Activated CD4-positive, alpha-beta memory T cell treated with anti-CD3 and anti-CD28 coated beads for 36 hours (primary cell): ENCODE measurements at places on chromosomes 16 and 17.

GRCh38 chr16:49932946-49933345 is 77.0 kb upstream of the ZNF423 start:
- no peak for DNase-seq

DNA sequence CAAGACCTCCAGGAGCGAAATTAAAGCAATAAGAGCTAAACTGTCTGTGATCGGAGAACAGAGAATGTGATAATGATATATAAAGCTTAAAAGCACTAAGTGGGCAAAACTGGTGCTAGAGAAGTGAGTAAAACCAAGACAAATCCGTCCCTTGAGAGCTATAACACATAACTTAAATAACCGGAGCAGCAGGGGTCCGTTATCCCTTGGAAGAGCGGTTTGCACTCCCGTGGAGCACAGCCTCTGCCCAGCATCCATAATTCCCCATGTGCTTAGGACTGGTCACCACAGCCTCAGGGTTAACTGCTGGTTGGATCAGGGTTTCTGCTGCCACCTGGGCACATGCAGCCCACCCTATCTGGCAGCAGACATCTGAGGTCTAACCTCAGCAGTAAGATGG is 489.0 kb downstream of the NPIPA7 start:
- no peak for DNase-seq

DNA sequence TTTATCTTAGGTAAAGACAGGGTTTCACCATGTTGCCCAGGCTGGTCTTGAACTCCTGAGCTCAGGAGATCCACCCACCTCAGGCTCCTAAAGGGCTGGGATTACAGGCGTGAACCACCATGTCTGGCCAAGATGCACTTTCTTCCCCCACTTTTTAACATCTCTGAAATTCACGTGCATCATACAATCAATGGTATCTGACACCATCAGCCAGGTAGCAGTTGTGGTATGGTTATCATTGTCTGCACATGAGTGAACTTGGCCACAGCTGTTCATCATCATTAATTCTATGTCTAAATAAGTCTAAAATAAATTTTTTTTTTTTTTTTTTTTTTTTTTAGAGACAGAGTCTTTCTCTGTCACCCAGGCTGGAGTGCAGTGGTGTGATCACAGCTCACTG is 34.2 kb upstream of the MYLK3 start:
- DNase-seq = no peak

DNA sequence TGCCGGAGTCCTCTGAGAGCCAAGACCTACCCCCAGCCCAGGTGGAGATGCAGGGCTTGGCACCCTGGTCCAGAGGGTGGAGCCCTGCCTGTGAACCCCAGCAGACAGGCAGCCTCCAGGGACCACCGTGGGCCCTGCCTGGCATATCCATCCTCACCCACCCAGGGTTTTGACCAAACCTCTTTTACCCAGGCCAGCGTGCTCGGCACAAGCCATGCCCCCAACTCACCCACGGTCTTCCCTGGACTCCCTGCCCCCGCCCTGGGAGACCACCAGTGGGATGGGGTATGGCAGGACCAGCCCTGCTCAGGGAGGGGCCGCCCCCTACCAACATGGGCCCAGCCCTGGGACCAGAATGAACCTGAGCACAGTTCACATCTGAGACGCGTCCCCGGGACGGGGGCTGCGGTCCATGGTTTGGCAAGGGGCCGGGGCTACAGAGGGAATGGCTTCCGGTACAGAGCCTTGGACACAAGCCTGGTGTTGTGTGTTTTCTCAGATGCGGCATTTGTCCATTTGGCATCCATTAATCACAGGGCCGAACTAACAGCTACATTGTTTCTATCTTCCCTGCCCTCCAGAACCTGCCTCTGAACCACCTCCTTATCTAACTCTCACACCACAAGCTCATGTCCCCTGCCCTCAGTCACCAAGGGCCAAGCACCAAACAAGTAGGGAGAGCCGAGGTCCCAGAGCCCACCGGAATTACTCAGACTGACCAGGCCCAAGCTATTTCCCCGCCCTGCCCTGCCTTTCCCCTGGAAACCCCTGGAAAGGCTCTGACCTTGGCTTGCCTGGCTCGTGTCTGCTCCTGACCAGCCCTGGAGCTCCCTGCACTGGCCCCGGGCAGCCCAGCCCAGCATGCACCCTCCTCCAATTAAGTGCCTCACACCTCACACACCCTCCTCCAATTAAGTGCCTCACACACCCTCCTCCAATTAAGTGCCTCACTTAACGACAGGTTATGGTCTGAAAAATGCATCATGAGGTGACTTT is 14.1 kb downstream of the HS3ST6 start:
- no peak for DNase-seq

DNA sequence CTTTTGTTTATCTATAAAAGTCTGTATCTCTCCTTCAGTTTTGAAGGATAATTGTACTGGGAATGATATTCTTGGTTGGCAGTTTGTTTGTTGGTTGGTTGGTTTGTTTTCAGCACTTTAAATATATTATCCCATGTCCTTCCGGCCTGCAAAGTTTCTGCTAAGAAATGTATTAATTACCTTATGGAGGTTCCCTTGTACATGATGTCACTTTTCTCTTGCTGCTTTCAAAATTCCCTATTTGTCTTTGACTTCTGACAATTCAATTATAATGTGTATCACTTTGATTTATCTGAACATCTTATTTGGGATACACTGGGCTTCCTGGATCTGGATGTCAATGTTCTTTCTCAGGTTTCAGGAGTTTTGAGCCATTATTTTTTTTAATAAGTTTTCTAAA is 4.1 kb upstream of the KRT34 start:
- no peak for DNase-seq

GRCh38 chr16:66245868-66246267 is 120.6 kb upstream of the CDH5 start:
- DNase-seq = no peak

- DNase-seq = no peak
Measured at GRCh38 chr16:28260193-28260592, 32.1 kb upstream of the SBK1 start.

DNA sequence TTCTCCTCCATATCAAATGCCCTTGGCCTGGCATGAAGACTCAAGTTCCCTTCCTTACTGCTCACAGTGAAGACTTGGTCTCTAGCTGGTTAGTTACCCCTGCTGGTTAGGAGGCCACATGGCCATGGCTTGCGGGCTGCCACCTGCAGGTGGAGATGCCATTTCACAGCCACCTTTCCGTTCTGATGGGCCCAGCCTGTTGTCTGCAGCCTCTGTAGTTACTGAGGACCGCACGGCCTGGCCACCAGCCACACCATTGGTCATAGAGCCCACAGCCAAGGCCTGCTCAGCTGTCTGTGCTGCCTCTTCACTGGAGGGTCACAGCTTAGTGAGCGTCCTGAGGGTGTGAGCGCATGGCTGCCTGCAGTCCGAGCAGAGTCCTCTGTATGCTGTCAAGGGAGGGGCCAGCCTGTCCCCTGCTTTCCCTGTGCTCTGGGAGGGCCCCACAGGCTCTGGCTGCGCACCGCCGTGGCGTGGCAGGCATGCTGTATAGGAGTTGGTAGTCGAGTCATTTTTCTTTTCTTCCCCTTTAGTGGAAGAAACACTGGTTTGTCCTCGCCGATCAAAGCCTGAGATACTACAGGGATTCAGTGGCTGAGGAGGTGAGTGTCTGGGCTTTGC is 59.2 kb downstream of the PLD6 start:
- DNase-seq = peak; percentile 53

GRCh38 chr17:66492561-66493005 is 190.2 kb downstream of the PRKCA start:
- no peak for DNase-seq

DNA sequence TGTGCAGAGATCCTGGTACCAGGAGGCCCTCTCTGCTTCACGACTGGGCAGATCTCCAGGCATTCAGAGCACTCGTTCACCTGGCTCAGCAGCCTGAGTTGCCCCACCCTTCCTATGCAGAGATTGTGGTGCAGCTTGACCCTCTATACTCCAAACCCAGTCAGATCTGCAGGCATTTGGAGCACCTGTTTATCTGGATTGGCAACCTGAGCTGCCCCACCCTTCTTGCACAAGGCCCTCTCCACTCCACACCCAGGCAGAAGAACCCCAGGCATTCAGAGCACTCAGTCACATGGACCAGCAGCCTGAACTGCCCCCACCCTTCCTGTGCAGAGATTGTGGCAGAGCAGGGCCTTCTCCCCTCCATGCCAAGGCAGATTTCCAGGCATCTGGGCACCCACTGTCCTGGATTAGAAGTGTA is 88.4 kb upstream of the CDH5 start:
- DNase-seq = no peak

DNA sequence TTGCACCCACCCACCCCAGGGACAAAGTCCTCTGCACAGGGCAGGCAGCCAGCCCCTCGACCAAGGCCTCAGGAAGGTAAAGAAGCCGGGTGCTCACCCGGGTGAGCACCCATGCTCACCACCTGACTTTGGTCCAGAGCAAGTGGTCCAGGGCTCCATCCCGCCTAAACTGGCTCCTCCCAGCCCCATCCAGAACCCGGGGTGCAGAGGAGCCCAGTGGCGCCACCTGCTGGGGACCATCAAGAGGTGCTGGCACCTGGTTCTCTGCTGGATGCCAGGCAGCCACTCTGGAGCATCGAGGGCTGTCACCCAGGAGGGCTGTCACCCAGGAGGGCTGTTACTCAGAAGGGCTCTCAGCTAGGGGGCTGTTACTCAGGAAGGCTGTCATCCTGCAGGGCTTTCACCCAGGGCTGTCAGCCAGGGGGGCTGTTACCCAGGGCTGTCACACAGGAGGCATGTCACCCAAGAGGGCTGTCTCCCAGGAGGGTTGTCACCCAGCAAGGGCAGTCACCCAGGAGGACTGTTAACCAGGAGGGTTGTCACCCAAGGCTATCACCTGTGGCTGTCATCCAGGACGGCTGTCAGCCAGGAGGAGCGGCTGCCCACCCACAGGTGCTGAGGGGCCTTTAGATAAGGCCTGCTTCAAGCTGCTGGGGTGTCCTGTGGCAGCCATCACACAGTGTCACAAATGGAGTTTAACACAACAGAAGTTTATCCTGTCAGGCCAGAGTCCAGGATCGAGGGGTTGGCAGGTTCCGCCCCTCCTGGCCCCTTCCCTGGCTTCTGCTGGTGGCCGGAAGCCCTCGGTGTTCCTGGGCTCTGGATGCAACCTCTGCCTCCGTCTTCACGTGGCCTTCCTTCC is 98.5 kb downstream of the TNFRSF13B start:
- DNase-seq = peak; percentile 61

GRCh38 chr16:8892101-8892575 is 10.0 kb downstream of the LITAFD start:
- peak; percentile 54 for DNase-seq

- DNase-seq = peak; percentile 85
Measured at GRCh38 chr17:66655861-66656260, 179.1 kb upstream of the CACNG5 start.

- DNase-seq = no peak
Measured at GRCh38 chr16:23131931-23132621, 17.2 kb downstream of the USP31 start.

GRCh38 chr17:50207792-50208567 is 6.5 kb upstream of the COL1A1 start:
- no peak for DNase-seq

GRCh38 chr16:4537376-4538343 is 913 bp downstream of the CDIP1 start:
- DNase-seq = no peak

GRCh38 chr17:3988297-3989040 is 24.2 kb upstream of the ATP2A3 start:
- no peak for DNase-seq

GRCh38 chr17:35242158-35242804 is 591 bp upstream of the SLFN5 start:
- peak; percentile 93 for DNase-seq

- DNase-seq = no peak
Measured at GRCh38 chr16:30401768-30402425, 5.5 kb upstream of the ZNF771 start.

GRCh38 chr16:2779151-2779920 is 2.3 kb upstream of the ELOB start:
- peak; percentile 7 for DNase-seq
